ENCODE measurements at places on chromosomes 16 and 17.

GRCh38 chr16:15961060-15961511 is 11.7 kb downstream of the ABCC1 start:
- peak; percentile 90 for DNase-seq

DNA sequence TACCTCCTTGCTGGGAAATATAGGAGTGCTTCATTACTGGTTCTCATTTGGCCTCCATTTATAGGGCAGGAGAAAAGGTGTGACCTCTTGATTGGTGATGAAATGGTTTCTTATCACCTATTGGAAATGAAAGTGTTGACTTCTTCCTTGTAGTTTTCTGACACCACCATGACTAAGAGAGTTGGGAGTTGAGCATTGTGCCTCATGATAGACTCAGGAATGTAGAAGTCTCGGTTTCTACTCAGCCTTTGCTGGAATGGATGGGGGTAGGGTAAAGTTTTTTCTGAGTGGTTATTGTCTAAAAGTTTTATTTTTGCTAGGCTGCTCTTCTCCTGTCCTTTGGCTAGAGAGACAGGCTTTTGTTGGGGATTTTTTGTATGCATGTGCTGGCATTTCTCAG is 117.4 kb downstream of the PHKB start:
- DNase-seq = no peak

DNA sequence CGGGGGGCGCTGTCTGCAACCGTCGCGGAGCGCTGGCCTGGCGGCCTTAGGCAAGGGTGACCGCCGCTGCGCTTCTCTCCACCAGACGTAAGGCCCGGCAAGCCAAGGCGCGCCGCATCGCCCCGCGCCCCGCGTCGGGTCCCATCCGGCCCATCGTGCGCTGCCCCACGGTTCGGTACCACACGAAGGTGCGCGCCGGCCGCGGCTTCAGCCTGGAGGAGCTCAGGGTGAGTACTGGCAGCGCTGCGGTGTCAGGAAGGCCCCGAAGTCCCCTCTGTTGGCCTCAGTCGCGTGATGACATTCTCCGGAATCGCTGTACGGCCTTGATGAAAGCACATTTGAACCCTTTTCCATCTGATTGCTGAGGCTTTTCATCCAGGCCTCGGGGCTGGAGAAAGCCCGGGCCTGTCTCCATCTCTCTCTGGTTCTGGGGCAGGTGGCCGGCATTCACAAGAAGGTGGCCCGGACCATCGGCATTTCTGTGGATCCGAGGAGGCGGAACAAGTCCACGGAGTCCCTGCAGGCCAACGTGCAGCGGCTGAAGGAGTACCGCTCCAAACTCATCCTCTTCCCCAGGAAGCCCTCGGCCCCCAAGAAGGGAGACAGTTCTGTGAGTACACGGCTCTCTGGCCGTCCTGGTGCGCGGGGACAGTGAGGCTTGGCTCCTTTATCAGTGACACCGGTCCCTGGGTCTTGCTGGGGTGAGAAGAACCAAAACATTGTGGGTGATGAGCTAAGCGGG is 831 bp downstream of the RPL13 start:
- no peak for DNase-seq

- DNase-seq = peak; percentile 70
Observed at GRCh38 chr16:27230562-27231001, 27.3 kb downstream of the KDM8 start.

DNA sequence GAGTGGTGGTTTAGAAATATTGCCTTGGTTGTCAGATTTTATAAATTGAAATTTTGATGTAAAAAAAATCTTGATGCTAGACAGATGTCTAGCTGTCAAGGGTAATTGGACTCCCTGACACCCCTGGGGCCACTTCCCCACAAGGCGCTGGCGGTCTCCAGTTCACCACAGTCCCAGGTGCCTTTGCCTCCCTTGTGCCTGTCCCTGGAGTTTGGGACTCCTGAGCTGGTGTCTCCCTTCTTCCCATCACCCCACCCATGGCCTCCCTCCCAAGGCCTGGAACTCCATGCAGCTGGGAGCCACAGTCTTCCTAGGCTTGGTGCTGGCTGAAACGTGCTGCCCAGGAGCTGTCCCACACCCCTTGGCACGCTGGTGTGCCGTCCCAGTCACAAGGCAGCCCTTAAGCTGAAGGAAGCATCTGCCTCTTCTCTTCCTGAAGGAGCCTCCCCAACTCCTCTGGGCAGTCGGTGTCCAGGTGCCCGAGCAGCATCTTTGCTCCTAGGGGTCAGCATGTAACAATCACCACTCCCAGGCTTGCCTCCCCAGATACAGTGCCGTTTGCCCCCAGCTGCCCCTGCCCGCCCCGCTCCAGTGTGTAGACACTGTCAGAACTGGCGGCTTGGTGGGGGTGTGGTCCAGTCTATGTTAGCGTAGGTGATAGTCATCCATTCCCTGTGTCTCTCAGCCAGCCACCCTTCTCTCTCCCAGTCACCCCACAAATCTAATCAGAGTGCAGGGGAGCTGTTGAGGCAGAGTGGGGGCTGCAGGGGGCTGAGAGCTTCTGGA is 26.2 kb downstream of the POLR3E start:
- no peak for DNase-seq

- no peak for DNase-seq
Observed at GRCh38 chr17:82832411-82832810, 7.4 kb downstream of the ZNF750 start.

DNA sequence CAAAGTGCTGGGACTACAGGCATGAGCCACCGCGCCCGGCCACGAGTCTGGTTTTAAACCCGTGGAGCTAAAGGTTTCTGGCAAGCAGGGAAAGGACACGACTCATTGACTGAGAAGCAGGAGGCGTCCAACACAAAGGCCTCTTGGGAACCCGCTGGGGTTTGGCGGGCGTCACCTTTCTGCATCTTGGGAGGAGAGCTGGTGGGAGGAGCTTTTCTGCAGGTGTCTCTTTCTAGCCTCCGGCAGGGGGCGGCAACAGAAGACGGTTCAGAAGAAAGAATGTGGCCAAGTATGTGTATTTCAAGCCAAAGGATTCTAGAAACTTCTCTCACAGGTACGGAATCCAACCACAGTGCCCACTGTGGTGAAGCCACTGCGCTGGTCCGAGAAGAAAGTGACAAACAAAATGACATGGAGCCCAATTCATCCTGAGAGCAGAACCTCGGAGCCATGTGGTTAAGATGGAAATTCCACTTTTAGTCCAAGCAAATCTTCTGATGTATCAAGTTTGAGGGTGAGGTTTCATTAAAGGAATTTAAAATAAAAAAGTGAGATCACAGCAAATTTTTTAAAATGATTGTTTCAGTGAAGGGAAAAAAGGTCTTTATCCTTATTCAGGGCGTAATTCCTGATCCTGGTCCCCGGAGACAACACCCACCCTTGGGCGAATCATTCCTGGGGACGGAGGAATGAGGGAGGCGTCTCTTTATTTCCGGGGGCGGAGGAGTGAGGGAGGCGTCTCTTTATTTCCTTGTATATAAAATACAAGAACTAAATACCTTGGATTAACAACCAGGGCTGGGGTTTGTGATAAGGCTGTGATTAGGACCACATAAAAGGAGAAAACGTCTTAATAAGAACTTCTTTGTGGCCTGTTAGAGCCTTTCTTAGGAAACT is 97.6 kb downstream of the MRM3 start:
- DNase-seq = peak; percentile 50
